Endodermal cell (in vitro differentiated cells): ENCODE measurements at places on chromosomes 2 and 18. TPM values are rescaled to one million over a fixed set of nuclear protein-coding genes. Genes with fewer than 3 reads are reported as not detected.

The FBXO15 gene
- total RNA-seq = 2.1 to 4.5 TPM (median 3.0 TPM) in 3 replicates

The LYG2 gene
- total RNA-seq = not detected in 2 replicates

The BUB1 gene
- 68.3 and 68.6 TPM in 2 replicates for total RNA-seq

The RTP5 gene
- not detected in 2 replicates for total RNA-seq

The CCDC68 gene
- 0.53 and 0.56 TPM in 2 replicates for total RNA-seq

The DOCK10 gene
- 0.65 to 1.4 TPM in 2 of 3 replicates, not detected in the other for total RNA-seq

The PDE11A gene
- 1.3 and 1.5 TPM in 2 replicates for total RNA-seq

GRCh38 chr2:113898081-113898480 is 8.2 kb downstream of the ACTR3 start:
- peaks cover 4% of the 10 kb centered on the region for H3K4me1 ChIP-seq
- peaks cover 50% of the 10 kb centered on the region for H3K36me3 ChIP-seq
- no peaks in the 10 kb centered on the region for H3K27me3 ChIP-seq
- no peak overlapping the region for H3K27ac ChIP-seq
- no peak for DNase-seq

DNA sequence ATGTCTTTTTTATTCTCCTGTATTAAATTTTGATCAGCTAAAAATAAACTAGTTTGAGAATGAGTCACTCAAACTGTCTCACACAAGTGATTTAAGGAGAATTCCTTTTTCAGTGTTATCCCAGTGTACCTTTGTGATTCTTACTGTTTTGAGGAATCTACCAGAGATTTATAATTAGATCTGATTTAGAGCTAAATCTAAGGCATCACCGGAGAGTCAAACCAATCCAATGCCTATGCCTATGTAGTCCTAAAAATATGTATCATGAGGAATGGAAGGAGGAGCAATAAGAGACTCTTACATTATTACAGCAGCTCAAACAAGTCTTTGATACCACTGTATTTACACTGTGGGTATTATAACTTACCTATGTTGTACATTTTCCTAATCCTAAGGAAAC is 63.4 kb upstream of the CYP20A1 start:
- no peaks in the 10 kb centered on the region for H3K27me3 ChIP-seq
- no peaks in the 10 kb centered on the region for H3K4me1 ChIP-seq
- no peak for DNase-seq
- H3K27ac ChIP-seq = no peak overlapping the region

- H3K4me3 ChIP-seq = peak overlapping the region; percentile 61
- peaks cover 6% of the 10 kb centered on the region for H3K4me1 ChIP-seq
- no peak overlapping the region for H3K27ac ChIP-seq
- DNase-seq = peak; percentile 61
Measured at GRCh38 chr18:74499633-74500032, 3.5 kb downstream of the CNDP2 start.

DNA sequence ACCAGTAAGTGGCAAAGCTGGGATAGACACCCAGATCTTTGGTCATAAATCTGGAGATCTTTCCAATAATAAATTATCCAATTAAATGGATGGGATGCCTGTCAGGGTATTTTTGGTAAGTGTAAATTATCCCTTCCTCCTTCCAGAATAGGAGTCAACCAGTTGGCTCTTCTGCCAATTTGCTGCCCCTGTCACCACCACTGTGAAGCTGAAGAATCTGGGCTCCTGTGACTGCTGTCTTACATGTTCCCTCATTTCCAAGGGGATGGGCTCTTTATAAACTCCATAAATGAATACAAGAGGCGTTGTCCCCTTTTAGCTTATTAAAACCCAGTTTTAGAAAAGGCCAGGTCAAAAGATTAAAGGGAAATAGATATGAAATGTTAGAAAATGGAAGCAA is 17.8 kb upstream of the BMP10 start:
- no peak overlapping the region for H3K27ac ChIP-seq
- H3K27me3 ChIP-seq = no peaks in the 10 kb centered on the region
- no peak overlapping the region for H3K4me3 ChIP-seq
- H3K4me1 ChIP-seq = no peaks in the 10 kb centered on the region

GRCh38 chr18:78996741-78997490 is 17.3 kb downstream of the SALL3 start:
- H3K27me3 ChIP-seq = no peaks in the 10 kb centered on the region
- DNase-seq = no peak
- H3K27ac ChIP-seq = no peak overlapping the region
- H3K36me3 ChIP-seq = peaks cover 9% of the 10 kb centered on the region
- no peaks in the 10 kb centered on the region for H3K4me1 ChIP-seq

- H3K27ac ChIP-seq = no peak overlapping the region
- no peak overlapping the region for H3K4me3 ChIP-seq
- no peaks in the 10 kb centered on the region for H3K27me3 ChIP-seq
- H3K4me1 ChIP-seq = no peaks in the 10 kb centered on the region
- H3K36me3 ChIP-seq = no peaks in the 10 kb centered on the region
Measured at GRCh38 chr2:3033315-3033714, 344.3 kb downstream of the EIPR1 start.

- no peaks in the 10 kb centered on the region for H3K4me1 ChIP-seq
- DNase-seq = no peak
- no peak overlapping the region for H3K27ac ChIP-seq
- no peaks in the 10 kb centered on the region for H3K36me3 ChIP-seq
- H3K27me3 ChIP-seq = no peaks in the 10 kb centered on the region
Measured at GRCh38 chr2:41116106-41116797, 664.4 kb upstream of the SLC8A1 start.

DNA sequence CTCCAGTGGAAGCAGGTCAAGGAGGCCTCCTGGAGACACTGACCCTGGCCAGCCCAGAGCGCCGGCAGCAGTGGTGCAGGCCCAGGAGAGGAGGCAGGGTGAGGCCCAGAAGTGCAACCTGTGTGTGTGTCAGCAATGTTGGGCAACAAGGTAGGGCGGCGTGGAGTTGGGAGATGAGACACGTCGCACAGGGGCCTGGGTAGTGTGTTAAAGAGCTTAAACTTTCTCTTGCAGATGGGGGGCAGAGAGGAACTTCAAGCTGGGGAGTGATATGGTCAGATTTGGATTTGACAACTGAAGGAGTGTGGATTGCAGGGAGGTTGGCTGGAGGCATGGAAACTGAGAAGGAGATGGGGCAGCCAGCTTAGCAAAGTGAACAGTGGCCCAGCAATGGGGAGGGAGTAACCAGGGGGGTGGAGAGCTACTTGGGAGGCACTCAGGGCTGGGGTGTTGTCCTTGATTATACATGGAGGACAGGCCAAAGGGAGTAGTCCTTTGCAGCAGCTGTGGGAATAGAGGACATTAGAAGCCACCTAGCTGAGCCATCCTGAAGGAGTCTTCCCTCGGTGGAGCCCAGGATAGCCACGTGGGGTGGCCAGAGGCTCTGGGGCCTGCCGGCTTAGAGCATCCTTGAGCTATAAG is 278.6 kb upstream of the HS6ST1 start:
- DNase-seq = no peak
- no peaks in the 10 kb centered on the region for H3K27me3 ChIP-seq
- H3K27ac ChIP-seq = no peak overlapping the region
- no peaks in the 10 kb centered on the region for H3K36me3 ChIP-seq

DNA sequence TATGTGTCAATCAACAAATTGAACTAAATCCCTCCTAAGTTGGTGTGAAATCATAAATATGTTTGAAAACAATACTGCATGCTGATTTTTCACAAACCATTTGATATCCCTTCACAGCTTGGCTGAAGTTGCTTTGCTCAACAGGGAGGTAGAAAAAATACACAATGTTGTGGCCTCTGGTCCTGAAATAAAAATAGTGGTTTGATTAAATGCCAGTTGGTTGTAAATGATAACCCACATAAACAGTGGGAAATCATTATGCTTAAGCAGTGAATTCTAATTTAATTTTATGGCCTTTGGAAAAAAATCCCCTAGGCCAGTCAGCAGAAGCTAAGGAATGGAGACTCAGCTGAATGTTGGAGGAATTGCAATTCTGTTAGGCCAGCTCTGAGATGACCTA is 359.4 kb upstream of the CWC22 start:
- H3K36me3 ChIP-seq = no peaks in the 10 kb centered on the region
- H3K27me3 ChIP-seq = no peaks in the 10 kb centered on the region
- H3K27ac ChIP-seq = no peak overlapping the region
- no peaks in the 10 kb centered on the region for H3K4me1 ChIP-seq
- DNase-seq = no peak

GRCh38 chr2:216911008-216911407 is 51.1 kb upstream of the TNP1 start:
- H3K27me3 ChIP-seq = no peaks in the 10 kb centered on the region
- DNase-seq = no peak
- H3K4me1 ChIP-seq = peaks cover 6% of the 10 kb centered on the region
- no peak overlapping the region for H3K27ac ChIP-seq

DNA sequence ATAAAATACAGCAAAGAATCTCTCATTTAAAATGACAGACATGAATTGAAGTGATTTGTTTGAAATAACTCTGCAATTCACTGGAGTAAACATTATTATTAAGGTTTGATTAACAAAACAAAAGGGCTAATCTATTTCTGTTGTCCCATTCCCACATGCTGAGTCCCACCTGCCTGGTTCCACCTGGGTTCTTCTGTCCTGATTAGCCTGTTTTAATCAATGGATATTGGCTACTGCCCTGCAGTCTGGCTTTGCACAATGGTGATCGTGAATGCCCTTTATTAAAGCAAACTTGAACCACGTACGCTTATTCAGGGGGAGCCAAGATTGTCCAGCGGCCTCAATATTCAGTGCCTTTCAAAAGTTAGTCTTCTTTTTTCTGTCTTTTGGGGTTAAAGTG is 72.8 kb upstream of the CDH19 start:
- no peaks in the 10 kb centered on the region for H3K4me1 ChIP-seq
- H3K36me3 ChIP-seq = no peaks in the 10 kb centered on the region
- no peak overlapping the region for H3K4me3 ChIP-seq
- no peak for DNase-seq
- H3K27ac ChIP-seq = no peak overlapping the region
